ENCODE measurements at places on chromosomes 6 and 20.

GRCh38 chr6:163355426-163355991 lies 59.0 kb upstream of the QKI start:
- no peak for DNase-seq

DNA sequence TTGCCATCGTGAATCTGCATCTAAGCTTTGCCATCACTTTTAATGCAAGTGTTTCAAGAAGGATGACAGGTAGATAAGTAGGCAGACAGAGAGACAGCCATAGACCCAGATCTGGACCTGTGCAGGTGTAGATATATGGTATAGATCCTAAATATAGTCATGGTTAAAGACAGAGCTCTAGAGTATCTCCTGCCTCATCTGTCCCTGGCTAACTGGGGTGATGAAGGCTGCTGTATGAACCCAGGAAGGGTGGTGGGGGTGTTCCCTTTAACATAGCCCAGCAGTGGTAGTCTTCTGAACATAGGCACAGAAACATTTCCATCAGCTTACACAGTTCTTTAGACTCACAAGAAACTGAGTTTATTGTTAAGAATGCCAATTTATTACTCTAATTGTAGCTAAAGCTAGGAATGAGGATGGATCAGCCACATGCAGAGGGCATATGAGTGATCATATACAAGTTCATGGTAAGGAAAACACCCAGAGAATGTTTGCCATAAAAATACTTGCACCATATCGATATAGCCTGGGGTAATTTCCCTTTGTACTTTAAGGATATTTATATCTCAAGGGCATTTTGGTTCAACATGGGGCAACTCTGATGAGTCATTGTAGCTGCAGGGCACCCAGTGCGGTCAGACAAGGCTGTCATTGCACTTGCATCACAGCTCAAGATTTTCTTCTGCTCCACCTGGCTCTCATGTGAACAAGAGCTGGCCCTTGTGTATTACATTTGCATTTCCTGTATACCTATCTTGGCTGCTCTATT lies 587.2 kb downstream of the EPM2A start:
- DNase-seq = no peak

DNA sequence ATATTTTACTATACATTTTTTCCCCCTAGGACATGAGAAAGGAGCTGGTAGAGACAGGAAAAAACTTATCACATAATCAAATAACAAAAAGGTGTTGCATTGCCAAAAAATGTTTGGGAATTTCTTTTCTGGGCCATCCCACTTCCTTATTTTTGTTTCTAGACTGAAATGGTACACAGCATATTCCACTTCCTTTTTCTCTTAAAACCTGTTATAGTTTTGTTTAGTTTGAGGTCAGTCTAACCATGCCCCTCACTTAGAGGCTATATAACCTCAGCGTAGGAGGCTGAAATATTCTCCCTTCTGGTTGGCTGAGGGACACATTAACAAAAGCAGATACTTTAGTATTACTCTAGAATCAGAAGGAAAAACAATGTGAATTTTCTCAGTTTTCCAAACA lies 323.9 kb downstream of the GJA1 start:
- DNase-seq = no peak

DNA sequence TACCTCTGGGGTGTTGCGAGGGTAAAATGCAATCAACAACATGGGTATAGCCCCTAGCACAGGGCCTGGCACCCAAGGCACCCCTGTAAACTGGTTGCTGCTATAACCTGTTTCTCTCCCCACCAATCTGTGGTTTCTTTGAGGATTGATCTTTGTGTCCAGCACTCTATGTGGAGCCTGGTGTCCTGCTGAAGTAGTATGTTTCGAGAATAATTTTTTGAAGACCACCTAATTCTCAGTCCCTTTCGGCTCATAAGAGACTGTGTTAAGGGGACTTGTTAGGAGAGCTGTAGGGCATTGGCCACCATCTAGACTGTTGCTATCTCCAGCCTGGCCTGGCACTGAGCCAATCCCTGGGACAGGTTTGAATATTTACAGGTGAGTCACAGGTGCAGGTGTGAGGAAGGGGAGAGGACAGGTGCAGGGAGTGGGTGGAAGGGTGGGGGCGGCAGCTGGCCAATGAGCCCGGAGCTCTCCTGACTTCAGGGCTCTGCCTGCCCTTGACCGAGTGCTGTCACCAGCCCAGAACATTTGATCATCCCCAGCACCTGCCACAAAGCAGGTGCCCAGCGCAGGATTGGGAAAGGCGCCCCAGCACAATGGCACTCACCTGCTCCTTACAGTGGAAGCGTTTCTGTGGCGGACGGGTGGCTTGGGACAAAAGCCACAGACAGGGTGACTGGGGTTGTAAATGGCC lies 8.1 kb upstream of the C20orf144 start:
- no peak for DNase-seq

DNA sequence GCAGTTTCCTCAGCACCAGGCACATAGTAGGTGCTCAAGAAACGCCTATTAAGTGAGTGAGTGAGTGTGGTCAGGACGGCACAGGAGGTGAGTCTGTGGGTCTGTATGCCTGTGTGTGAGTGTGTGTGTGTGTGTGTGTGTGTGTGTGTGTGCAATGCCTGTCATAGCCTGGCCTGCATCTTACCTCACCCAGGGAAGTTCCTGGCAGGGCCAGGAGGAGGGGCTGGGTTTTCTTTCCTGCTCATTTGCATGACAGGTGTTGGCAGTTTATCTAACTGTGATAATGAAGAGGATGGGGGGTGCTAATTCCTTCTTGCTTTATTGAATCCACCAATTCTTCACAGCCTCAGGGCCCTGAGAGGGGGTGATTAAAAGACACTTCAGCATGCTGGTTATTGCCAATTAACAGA lies 146.7 kb upstream of the MLN start:
- no peak for DNase-seq

GRCh38 chr20:50056951-50057713 lies 55.8 kb downstream of the UBE2V1 start:
- DNase-seq = no peak

- DNase-seq = no peak
Observed at GRCh38 chr6:48922837-48923236, 540.2 kb downstream of the MMUT start.

DNA sequence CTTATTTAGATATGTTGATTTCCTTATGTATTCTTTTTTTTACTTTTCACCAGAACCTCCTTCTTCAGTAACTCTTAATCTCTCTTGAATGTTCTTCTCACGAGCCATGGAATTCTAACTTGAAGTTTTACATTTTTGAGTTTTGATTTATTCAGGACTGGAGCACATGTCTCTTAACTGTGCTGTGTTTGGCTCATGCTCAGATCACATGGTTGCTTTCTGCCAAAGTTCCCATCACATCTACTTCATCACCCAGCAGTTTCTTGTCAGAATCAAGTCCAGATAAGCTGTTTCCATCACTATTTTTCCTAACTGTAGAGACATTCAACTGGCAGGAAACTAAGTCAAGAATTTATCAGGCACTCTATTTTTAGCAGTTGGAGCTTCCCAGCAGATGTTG lies 31.7 kb downstream of the SLC35A1 start:
- DNase-seq = peak; percentile 16

DNA sequence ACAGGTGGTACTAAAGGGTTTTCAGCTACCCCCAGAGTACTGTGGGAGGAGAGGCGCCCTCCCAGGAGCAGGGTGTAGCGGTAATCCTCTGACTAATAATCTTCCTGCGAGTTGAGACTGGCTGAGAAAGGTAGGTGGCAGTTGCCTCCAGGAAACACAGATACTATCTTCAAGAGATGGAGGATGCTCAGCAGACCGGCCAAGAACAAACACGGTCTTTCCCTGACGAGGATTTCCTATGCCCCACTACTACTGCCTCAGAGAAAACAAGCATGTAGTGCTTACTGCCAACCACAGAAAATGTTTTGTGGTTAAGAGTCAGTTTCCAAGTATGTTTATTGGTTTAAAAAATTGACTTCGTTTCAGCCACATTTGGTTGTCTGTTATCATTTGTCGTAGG lies 26.8 kb downstream of the C6orf89 start:
- peak; percentile 74 for DNase-seq

GRCh38 chr6:67916399-67916798 lies 718.7 kb upstream of the ADGRB3 start:
- no peak for DNase-seq

GRCh38 chr20:17883592-17884306 lies 84.8 kb downstream of the SNX5 start:
- DNase-seq = no peak

DNA sequence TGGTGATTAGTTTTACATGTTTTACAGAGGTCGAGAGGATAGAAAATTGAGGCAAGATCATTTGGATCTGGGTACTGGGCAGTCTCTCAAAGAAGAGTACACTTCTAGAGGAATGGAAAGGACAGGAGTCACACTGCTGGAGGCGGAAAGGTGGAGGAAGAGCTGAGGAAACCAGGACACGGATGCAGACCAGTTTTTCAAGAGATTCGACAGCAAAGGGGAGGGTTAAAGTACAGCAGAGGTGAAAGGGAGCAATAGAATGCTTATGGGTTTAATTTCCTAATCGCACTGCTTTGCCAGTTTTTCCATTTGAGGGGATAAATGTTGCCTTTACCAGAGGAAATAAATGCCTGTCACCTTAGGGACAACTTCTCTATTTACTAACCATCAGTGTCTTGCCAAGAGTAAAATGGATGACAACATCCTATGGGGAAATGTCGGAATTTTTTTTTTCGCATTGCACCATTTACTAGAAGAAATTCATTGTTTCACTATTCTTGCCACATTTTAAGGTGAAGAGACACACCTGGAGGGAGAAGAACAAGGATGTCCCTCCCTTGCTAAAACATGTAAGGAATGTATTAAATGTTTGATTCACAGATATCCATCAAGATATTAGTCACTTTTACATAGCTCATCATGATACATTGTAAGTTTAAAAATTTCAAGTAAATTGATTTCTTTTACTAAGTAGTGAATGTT lies 226.6 kb downstream of the COL12A1 start:
- no peak for DNase-seq

DNA sequence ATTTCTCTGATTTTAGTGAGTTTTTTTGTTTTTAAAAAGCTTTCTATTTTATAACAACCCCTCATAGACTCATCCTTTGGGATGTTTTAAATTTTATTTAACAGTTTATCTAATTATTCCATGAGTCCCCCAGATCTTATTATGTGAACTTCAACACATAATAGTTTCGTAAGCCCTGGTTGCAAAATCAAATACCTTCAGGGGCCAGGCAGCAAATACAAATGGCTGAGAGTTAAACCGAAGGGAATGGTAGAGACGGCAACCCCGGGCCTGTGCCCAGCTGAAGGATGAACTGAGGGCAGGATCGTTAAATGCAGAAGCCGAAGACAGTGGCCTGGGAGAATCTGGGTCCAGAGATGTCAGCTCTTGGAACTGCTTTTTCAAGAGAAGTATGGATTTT lies 88.4 kb downstream of the RTN4IP1 start:
- DNase-seq = no peak

DNA sequence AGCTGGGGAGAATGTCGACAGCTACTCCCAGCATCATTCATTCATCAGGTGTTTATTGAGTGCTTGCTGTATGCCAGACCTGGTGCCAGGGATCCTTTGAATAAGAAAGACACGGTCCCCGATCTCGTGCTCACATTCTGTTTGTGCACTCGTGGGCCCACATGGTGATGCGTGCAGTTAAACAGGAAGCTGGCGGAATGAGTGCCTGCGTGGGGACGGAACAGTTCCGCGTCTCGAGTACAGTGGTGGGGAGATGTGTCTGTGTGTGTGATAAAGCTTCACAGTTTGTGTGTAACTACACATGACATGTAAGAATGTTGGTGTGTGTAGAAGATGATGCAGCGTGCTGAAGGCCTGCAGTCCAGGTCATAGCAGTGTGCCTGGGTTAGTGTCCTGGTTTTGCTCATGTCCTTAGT lies 6.5 kb downstream of the RBM38 start:
- no peak for DNase-seq

DNA sequence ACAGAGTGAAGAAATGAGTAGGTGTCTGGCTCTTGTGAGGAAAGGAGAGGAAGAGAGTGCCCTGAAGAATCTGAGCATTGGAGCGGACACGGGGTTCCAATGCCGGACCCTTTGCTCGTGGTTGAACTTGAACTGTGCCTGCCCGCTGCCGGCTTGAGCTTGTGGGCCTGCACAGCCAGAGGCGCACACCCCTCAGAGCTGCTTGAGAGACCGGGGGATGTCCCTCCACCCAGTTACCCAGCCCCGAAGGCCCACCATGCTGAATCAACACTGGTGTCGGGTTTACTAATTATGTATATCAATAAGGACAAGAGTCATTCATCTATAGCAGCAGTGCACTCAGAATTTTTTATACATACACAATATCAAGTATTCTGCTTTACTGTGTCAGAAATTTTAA lies 218.3 kb upstream of the CST7 start:
- DNase-seq = no peak

GRCh38 chr6:94144807-94145206 lies 725.4 kb upstream of the EPHA7 start:
- DNase-seq = no peak

- no peak for DNase-seq
Observed at GRCh38 chr6:47581591-47581990, 104.0 kb downstream of the CD2AP start.

GRCh38 chr6:158509465-158509864 lies 50.4 kb upstream of the TMEM181 start:
- DNase-seq = no peak

DNA sequence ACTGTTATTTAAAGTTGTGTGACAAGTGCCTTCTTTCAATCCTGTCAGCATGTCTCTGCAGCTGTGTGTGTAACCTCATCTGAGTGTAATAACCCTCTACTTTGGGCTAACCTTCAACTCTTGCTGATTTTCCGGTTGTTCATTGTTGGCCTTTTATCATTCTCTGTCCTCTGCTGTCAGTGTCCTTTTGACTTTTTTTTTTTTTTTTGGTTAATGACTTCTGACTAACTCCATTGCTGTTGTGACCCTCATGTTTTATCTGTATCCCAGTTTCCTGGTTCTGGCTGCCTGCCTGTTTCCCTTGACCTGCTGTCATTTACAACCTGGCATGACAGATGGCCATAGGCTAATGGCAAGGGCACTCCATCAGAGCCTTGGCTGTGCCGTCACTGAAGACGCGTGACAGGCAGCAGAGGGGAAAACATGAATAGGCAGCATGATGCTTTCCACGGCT lies 145.7 kb upstream of the MAN1A1 start:
- DNase-seq = no peak

DNA sequence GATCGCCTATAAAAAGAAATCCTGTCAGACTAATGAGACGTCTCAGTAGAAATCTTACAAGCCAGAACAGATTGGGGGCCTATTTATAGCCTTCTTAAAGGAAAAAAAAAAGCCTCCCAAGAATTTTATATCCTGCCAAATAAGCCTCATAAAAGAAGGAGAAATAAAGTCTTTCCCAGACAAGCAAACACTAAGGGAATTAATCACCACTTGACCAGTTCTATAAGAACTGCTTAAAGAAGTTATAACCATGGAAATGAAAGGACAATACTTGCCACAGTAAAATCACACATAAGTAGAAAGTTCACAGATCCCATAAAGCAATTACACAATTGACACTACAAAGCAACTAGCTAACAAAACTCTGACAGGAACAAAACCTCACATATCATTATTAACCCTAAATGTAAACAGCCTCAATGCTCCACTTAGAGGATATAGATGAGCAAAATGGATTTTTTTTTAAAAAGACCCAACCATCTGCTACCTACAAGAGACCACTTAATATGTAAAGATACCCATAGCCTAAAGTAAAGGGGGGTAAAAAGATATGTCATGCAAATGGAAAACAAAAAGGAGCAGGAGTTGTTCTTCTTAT lies 13.4 kb downstream of the SLC22A16 start:
- DNase-seq = no peak
